ENCODE measurements at places on chromosomes 1 and 21.

DNA sequence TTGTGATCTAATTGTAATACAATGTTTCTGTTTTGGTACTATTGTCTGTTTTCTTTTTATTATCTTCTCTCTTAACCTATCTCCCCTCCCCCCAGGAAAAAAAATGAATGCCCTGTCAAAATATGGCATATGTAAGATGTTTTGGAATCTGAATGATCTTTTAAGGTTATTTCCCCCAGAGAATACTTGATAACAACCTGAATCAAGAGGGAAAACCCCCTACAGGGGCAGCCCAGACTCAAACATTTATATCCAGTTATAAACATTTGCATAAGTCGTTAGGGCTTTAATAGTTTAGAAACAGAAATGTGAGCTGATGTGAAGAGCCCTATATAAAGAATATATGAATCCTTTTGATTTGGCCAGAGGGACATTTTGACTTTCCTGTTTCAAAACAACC, 169.5 kb downstream of the VAV3 start:
- no peak for DNase-seq

GRCh38 chr1:203272633-203273205, 32.6 kb upstream of the BTG2 start:
- DNase-seq = no peak

GRCh38 chr1:29830383-29830782, 594.1 kb downstream of the PTPRU start:
- no peak for DNase-seq

DNA sequence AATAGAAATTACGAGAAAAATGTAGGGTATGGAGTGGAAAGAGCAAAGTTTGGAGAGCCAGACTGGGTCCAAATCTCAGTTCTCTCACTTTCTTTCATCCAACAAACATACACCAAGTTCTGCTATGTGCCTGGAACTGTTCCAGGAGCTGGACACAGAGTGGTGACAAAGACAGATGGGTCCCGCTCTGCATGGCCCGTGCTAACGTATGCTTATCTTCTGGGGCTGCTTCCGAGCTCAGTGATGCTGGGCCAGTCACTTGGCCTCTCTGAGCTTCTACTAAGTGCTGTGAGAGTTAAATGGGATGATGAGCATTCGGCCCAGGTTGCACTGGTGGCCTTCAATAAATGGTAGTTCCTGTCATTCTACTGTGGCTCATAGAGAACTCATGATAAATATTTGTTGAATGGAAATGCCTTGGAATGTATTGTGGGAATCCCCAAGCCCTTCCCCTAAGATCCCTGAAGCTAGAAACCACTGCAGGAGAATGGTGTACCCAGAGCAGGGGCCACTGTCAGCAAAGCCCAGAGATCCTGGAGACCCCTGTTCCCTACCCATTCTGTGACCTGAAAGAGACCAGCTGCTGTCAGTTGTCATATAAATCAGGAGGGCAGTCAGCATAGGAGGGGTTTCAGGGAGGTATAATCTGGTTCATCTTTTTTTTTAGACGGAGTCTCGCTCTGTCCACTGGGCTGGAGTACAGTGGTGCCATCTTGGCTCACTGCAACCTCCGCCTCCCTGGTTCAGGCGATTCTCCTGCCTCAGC, 3.8 kb downstream of the LEMD1 start:
- no peak for DNase-seq

- DNase-seq = no peak
Observed at GRCh38 chr21:39004634-39005501, 178.4 kb downstream of the PSMG1 start.

GRCh38 chr1:223832637-223832943, 13.2 kb downstream of the TP53BP2 start:
- no peak for DNase-seq

- no peak for DNase-seq
Observed at GRCh38 chr1:57839067-57839466, 415.2 kb upstream of the DAB1 start.

- no peak for DNase-seq
Observed at GRCh38 chr1:232725305-232726047, 79.7 kb upstream of the MAP10 start.

DNA sequence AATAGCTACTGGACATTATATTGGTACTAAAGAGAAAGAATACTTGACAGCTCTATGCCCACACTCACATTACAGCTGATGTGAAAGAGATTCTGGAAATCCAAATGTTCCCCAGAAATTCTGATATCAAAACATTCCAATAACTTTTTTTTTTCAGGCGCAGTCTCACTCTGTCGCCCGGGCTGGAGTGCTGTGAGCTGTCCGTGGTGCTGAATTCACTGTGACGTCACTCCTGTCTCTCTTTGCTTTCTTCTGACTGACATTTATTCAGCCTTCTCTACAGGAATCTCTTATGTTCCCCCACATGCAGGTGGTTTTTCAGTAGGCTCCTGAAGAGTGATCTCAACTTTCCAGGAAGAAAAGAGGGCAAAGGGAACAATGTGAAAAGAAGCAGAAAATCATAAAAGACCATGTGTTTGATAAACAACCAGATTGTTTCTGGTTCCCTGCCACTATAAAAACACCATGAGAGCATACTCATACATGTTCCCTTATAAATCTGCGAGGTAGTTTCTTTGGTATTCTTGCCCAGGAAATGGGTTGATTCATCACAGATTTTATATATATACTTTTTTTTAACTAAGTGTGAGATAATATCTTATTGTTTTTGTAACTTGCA, 6.2 kb downstream of the S100A7A start:
- DNase-seq = peak; percentile 20

- DNase-seq = no peak
Observed at GRCh38 chr1:53367503-53368313, 39.8 kb upstream of the LRP8 start.

GRCh38 chr1:15992582-15993500, 11.2 kb upstream of the SRARP start:
- no peak for DNase-seq

- no peak for DNase-seq
Observed at GRCh38 chr1:230267338-230268065, 158.6 kb downstream of the PGBD5 start.

DNA sequence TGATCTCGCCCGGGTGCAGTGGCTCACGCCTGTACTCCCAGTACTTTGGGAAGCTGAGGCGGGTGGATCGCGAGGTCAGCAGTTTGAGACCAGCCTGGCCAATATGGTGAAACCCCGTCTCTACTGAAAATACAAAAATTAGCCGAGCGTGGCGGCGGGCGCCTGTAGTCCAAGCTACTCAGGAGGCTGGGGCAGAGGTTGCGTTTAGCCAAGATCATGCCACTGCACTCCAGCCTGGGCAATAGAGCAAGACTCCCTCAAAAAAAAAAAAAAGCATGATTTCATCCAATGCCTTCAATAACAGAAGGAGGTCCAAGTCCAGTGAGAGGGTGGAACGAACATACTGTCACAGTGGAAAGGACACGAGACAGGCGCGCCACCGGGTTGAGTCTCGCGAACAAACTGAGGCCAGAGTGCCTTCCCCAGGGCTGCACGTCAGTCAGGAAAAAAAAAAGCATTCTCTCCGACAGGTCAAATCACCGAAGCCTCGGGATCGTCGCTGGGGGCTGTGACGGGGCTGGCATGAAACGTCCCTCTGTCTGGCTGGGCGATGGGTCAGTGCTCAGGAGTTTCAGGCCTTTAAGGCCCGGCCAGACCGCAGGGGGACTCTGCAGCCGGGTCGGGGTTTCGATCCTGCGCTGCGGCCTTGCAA, 8.4 kb upstream of the CROCC start:
- no peak for DNase-seq

DNA sequence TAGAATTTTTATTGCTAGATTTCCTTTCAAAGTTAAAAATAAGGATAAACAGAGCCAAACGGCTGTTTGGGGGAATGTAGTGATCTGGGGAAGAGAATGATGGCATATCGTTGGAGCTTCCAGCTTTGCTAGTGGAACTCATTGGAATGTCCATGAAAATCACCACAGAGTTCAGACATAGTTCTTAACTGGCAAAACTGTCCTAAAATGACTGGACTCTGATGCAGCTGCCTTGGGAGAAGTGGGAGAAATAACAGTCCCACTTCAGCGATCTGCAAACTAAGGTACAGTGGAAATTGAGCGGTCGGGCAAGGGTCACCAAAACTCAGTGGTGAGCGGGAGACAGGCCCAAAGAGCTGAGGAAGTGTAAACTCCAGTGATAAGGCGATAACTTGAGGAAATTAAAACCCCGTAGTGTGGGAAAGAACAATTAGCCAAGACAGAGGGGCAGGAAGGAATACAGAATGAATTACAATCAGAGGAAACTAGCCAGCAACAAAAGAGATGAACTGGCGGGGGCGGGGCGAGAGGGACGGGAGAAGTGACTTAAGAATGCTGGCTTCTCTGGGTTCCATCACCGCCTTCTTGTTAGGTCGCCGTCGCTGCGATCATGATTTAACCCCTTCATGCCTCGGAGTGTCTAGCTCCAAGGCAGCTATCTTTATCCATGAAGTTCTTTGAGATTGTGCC, 89.8 kb upstream of the ARHGAP29 start:
- DNase-seq = no peak

- no peak for DNase-seq
Observed at GRCh38 chr1:54324251-54325140, 81.7 kb downstream of the SSBP3 start.

GRCh38 chr1:218392780-218393179, 47.6 kb downstream of the TGFB2 start:
- no peak for DNase-seq

DNA sequence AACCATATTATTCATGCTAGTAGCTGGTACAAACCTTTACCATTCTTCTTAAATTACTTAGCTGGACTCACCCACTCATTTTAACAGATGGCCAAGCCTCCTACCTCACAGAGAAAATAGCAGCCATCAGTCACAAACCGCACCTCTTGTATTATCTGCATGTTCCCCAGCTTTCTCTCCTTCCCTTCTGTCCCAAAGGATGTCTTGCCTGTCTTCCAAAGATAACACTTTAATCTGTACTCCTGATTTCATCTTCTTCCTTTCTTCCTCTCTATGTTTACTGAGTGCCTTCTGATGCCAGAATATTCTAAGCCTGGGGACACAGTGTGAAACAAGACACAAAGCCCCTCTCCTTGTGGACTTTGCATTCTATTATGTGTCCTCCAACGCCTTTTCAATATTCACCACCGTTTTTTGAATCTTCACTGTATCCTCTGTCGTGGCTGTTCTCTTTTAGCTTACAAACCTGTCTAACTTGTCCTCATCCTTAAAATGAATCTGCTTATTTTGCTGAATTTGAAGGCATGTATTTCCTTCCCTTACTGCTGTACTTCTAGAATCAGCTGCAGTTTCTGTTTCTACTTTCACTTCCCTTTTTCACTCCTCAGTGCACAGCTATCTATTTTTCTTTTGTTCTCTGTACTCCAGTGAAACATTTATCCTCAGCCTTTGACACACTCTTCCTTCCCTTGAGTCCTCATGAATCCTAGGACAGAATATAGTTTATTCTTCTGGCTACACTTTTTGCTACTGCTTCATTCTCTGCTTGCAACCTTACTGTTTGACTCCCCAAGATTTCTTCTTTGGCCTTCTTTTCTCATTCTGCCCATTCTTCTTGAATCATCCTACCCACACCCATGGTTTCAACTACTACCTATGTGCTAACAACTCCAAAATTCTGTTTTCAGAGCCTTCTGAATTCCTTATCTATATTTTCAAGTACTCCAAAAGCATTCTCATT, 216.9 kb upstream of the SAMSN1 start:
- DNase-seq = no peak

- DNase-seq = no peak
Observed at GRCh38 chr1:204225841-204226735, 12.3 kb upstream of the GOLT1A start.

- no peak for DNase-seq
Observed at GRCh38 chr1:58649555-58649954, 50.3 kb downstream of the MYSM1 start.

GRCh38 chr1:106722466-106722865, 334.0 kb upstream of the PRMT6 start:
- DNase-seq = no peak

DNA sequence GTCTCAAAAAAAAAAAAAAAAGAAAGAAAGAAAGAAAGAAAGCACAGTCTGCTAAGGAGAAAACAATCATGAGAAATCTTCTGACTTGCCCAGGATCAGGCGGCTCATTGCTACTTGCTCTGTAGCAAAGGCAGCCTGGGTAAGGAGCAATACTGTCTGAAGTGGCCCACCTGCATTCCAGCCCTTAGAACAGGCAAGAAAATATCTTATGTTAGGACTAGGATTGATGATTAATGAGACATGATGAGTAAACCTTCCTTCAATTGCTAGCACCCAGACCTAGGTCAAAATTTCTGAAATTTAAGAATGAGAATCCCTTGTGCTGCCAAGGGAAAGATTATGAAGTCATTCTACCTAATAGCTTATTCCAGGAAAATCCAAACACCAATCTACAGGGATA, 140.8 kb downstream of the DSCAM start:
- no peak for DNase-seq

DNA sequence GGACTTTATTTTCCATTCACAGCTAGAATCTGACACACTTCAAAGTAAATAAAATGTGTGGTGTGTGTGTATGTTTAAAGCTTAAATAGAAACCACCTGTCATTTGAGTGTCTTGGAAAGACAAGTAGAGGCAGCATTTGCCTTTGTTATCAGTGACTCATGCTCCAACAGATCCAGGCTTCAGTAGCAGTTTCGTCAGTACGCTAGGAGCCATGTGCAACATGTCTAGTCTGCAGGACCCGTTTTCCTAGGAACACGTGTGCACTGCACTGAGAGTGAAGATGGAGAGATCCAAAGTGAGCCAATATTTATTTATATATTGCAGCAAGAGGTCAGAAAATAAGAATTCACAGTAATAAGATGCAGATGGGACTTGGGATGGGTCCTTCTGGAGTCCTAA, 41.8 kb downstream of the SGIP1 start:
- DNase-seq = peak; percentile 94

DNA sequence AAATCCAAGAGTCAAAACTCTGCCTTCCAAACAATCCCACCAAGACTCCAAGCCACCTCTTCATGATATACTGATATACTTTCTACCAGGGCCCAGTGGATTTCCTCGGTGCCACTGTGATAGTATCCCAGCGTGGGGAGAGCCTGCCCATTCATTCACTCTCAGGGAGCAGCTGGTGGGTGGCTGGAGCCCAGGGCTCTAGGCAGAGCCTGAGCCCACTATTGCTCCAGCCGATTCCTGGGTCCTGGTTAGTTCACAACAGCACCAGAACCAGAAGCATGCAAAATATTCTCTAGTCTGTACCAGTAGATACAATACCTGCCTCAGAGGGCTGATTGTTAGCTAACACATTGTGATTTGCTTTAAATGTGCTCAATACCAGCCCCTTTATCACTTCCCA, 831 bp downstream of the CSRP1 start:
- no peak for DNase-seq

- DNase-seq = no peak
Observed at GRCh38 chr1:230054092-230054749, 12.8 kb upstream of the GALNT2 start.

- no peak for DNase-seq
Observed at GRCh38 chr1:61442544-61442943, 282.4 kb downstream of the TM2D1 start.

DNA sequence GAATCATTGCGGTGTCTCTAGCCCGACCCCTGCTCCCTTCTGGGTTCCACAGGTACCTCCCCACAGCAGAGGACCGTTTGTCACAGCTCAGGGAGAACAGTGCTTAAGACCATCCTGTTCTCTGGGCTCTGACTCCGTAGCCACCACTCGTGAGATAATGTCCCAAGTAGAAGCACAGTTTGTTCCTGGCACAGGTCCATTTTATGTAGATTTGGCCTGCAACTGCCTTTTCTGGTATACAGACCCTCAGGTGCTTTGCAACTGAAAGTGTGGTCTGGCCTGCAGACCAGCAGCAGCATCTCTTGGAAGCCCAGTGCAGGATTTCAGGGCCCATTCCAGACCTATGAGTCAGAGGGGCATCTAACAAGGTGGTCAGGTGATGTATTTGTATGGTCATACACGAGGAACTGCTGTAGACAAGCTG, 28.4 kb upstream of the TMEM125 start:
- no peak for DNase-seq

- no peak for DNase-seq
Observed at GRCh38 chr21:45347712-45348499, 57.1 kb upstream of the COL18A1 start.
